ENCODE measurements at places on chromosomes 2 and 18.

GRCh38 chr18:52408800-52409302 lies 68.9 kb downstream of the DCC start:
- DNase-seq = no peak

- no peak for DNase-seq
Observed at GRCh38 chr2:197705912-197706838, 1.0 kb downstream of the MARS2 start.

- no peak for DNase-seq
Observed at GRCh38 chr2:145067549-145068030, 547.7 kb upstream of the ZEB2 start.

DNA sequence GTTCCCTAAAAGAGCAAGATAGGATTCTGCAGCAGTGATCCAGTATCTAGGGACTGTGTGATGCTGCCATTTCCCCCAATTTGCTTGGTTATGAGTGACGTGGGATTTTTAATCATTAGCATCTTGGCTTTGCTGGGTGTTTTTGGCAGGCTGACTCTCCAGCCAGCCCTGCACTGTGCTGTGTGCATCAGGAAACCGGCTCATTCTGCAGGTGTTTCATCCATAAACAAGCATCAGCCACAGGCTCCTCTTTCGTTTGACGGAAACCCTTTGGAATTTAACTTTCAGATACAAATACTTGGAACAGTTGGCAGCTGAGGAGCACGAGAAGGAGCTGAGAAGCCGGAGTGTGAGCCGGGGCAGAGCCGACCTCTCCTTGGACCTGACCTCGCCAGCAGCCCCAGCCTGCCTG lies 135.9 kb downstream of the TPGS2 start:
- DNase-seq = no peak

GRCh38 chr2:69625078-69625795 lies 18.3 kb downstream of the AAK1 start:
- no peak for DNase-seq

DNA sequence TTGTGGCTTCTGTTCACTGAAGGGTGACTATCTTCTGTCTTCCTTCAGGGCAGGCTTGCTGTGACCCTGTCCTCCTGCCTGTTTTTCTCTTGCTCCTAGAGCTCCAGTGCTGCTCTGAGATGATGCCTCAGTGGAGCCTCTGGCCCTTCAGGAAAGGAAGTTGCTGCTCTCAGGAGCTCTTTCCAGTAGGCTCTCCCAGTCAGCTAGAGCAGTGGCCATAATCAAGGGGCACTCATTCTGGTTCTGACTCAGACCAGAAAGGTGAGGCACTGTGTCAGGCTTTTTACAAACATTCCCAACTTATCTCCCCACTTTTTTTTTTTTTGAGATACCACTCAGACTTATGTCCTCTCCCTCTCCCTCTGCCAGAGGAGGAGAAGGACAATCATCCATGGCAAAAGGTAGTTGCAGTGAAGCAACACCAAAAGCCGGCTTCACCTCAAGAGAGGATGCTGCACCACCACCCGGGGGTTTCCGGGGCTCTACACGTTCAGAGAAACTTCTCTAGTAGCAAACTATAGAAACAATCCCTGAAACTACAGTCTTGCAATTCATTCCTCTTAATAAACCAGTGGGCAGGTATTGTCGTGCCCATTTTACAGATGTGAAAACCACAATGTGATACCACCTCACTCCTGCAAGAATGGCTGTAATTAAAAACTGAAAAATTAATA lies 115.4 kb downstream of the ACTR3 start:
- no peak for DNase-seq

DNA sequence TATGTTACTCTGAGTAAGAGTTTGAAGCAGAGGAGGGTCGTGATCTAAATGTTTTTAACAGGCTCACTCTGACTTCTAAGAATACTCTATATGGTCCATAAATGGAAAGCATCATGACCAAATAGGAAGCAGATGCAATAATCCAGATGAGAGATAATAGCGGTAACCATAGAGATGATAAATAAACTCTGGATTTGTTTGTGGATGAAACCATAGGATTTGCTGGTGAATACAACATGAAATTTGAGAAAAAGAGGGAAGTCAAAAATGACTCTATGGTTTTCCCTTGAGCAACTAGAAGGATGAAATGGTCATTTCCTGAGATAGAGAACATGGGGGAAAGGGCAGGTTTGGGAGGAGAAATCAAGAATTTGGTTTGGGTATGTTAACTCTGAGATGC lies 3.9 kb downstream of the HEATR5B start:
- DNase-seq = no peak

- DNase-seq = no peak
Observed at GRCh38 chr2:7758073-7758759, 841.0 kb downstream of the RNF144A start.

Measured in stimulated activated CD8-positive, alpha-beta memory T cell treated with anti-CD3 and anti-CD28 coated beads, Interleukin-2, amount 100 ng/mL, for 48 hours (primary cell).